ENCODE measurements at places on chromosomes 7 and 10. TPM values are rescaled to one million over a fixed set of nuclear protein-coding genes. Genes with fewer than 3 reads are reported as not detected.

DLX6 gene
- total RNA-seq: not detected

ITGB8 gene
- not detected for total RNA-seq

CHST3 gene
- 0.47 TPM for total RNA-seq

BAG3 gene
- total RNA-seq: 30.7 TPM

PNLIPRP2 gene
- total RNA-seq: not detected

GRK5 gene
- total RNA-seq: 24.8 TPM

PTPRN2 gene
- 0.51 TPM for total RNA-seq

SH2D4B gene
- 0.11 TPM for total RNA-seq

- DNase-seq: no peak
- no peak overlapping the region for H3K4me3 ChIP-seq
- no peaks in the 10 kb centered on the region for H3K36me3 ChIP-seq
- no peaks in the 10 kb centered on the region for H3K27me3 ChIP-seq
Observed at GRCh38 chr10:96619120-96619519, 32.3 kb upstream of the TM9SF3 start.

DNA sequence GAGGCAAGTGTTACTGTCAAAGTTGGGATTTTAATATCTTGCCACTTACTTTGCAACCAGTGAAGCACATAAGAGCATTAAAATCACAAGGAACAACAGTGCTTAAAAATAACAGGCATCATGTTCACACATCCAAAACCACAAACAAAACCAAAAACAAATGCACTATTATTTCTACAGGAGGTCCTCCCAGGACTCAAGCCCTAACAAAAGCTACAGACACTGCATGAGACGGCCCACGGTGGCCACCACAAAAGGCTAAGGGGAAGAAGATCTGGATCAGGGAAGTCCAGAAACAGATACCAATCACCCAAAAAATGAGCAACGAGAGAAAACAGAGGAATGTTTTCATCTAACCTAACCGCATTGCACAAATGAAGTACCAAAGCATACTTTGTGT, 158.4 kb downstream of the ZMYND11 start:
- peaks cover 2% of the 10 kb centered on the region for H3K36me3 ChIP-seq
- no peak for DNase-seq
- no peaks in the 10 kb centered on the region for H3K27me3 ChIP-seq
- no peak overlapping the region for H3K27ac ChIP-seq

- H3K36me3 ChIP-seq: no peaks in the 10 kb centered on the region
- H3K4me1 ChIP-seq: peaks cover 24% of the 10 kb centered on the region
- peak; percentile 77 for DNase-seq
- peaks cover 43% of the 10 kb centered on the region for H3K27me3 ChIP-seq
- H3K27ac ChIP-seq: peak overlapping the region; percentile 43
- peak overlapping the region; percentile 61 for H3K4me3 ChIP-seq
Observed at GRCh38 chr7:130486114-130486953, 5.6 kb upstream of the MEST start.

DNA sequence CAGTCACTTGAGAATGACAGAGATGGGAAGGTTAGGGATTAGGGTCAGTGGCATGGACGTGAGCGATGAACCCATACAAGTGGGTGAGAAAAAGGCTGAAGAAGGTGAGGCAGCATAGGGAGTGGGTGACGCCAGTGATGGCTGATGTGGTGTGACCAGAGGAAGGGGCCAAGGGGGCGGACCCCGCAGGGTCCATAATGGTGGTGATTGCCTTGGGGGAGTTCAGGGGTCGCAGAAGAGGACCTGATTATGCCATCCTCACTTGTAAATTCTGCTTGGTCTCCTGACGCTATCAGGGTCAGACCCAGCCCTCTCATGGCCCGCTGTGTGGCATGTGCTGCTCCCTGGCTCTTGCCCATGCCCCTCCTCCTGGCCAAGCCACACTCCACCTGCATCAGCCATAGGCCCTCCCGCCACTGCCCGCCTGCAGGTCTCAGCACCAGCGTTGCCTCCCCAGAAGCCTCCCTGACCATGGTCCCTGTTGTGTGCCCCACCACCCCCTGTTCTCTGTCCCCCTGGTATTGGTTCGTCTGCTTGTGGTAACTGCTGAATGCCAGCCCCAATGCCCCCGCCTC, 235.7 kb downstream of the EBF3 start:
- H3K4me1 ChIP-seq: no peaks in the 10 kb centered on the region
- H3K36me3 ChIP-seq: peaks cover 31% of the 10 kb centered on the region
- DNase-seq: no peak
- H3K27ac ChIP-seq: no peak overlapping the region

DNA sequence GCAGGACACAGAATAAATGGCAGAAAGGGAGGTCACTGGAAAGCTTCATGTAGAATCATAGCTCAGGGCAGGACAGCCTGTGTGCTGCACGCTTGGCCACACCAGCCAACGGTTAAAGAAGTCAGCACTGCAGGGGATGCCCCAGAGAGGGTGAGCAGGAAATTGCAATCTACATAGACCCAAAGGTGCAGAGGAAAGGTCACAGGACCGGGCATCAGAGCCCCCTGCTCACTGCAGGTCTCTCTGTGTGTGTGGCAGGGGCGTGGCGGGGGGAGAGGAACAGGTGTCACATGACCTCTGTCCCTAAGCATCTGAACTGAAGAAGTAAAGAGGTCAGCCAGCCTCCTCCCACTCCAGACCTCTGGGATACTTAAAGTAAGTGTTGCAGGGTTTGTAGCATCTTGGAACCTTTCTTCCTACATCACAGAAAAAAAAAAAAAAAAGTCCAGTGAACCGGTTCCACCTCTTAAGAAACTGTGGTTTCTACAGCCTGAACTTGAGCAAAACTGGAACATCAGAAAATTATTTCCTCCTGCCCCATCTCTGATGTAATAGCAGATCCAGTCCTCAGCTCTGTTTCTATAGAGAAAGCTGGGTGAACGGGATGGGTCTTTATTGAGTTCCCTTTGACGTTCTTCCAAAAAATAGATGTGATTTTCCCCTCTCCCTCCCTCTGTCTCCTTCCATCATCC, 64.3 kb downstream of the RGS10 start:
- peaks cover 28% of the 10 kb centered on the region for H3K4me1 ChIP-seq
- no peaks in the 10 kb centered on the region for H3K27me3 ChIP-seq
- H3K27ac ChIP-seq: peak overlapping the region; percentile 38
- peak overlapping the region; percentile 14 for H3K4me3 ChIP-seq

DNA sequence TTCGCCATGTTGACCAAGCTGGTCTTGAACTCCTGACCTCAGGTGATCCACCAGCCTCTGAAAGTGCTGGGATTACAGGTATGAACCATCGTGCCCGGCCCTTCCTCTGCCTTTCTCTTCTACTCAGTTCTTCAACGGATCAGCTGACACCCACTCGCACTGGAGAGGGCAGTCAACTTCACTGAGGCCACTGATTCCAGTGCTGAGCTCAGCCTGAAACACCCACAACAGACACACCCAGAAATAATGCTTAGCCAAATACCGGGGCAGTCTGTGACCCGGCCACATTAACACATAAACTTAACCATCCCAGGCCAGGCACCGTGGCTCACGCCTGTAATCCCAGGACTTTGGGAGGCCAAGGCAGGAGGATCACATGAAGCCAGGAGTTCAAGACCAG, 119.3 kb upstream of the CHST15 start:
- no peak for DNase-seq
- peaks cover 2% of the 10 kb centered on the region for H3K27me3 ChIP-seq
- H3K4me1 ChIP-seq: no peaks in the 10 kb centered on the region
- no peak overlapping the region for H3K27ac ChIP-seq

GRCh38 chr10:30436671-30437030, 2.7 kb downstream of the MAP3K8 start:
- H3K4me3 ChIP-seq: peak overlapping the region; percentile 92
- no peak for DNase-seq
- peaks cover 53% of the 10 kb centered on the region for H3K4me1 ChIP-seq
- no peaks in the 10 kb centered on the region for H3K27me3 ChIP-seq
- H3K36me3 ChIP-seq: peaks cover 36% of the 10 kb centered on the region

GRCh38 chr7:22566592-22566991, 66.6 kb upstream of the STEAP1B start:
- H3K36me3 ChIP-seq: no peaks in the 10 kb centered on the region
- no peak overlapping the region for H3K27ac ChIP-seq
- H3K4me3 ChIP-seq: no peak overlapping the region
- peaks cover 63% of the 10 kb centered on the region for H3K27me3 ChIP-seq

DNA sequence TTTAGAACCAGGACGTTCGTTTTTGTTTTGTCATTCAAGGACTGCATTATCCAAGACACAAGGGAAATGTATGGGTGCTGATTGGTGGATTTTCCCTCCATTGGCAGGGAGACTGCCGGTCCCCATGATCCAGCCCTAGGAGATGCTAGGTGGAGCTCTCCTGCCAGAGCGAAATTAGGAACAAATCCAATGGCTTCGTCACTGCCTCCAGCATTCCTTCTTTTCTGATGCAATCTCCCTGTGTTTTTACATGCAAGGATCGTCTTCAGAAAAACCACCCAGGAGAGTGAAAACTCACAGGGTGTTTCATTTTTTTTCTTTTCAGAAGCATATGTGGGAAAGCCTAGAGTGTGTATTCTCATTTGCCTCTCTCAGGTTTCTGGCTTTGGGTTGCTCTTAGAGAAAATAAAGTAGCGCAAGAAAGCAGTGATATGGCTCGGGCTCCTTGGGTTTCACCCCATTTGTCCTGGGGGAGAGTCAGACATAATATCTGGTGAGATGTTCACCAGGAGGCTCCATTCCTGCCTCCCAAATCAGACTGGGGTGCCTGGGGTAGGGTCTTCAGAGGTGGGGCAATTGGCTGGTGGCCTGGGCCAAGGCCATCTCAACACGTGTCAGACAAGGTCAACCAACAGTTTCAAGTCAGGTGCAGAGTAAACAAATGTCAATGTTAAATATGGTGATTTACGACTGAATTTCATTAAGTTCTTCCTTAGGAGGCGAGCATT, 450.9 kb upstream of the MKI67 start:
- H3K27me3 ChIP-seq: peaks cover 3% of the 10 kb centered on the region
- no peaks in the 10 kb centered on the region for H3K4me1 ChIP-seq
- H3K27ac ChIP-seq: no peak overlapping the region
- no peak overlapping the region for H3K4me3 ChIP-seq

GRCh38 chr10:27192284-27192683, 37.1 kb downstream of the MASTL start:
- no peaks in the 10 kb centered on the region for H3K4me1 ChIP-seq
- peaks cover 3% of the 10 kb centered on the region for H3K36me3 ChIP-seq
- no peak for DNase-seq
- no peak overlapping the region for H3K4me3 ChIP-seq
- no peaks in the 10 kb centered on the region for H3K27me3 ChIP-seq

DNA sequence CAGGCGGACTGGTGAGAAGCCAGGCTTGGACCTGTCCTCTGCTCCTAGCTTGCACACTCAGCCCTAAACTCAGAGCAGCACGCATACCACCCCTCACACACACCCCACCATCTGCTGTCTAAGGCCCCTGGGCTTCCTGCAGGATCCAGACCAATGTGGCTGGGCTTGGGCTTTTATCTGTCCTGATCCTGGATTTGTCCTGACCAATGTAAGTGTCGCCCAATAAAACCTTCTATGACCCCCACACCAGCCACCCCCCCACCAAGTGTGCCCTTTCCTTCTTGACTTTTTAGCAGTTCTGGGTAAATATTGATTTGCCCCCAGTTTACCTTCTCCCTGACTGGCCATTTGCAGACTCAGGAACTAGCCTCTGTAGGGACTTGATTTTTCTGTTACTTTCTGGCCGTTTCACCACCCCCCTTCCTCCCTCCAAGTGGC, 1.7 kb upstream of the HOXA13 start:
- H3K27me3 ChIP-seq: peaks cover 76% of the 10 kb centered on the region
- H3K36me3 ChIP-seq: no peaks in the 10 kb centered on the region
- no peak for DNase-seq
- no peak overlapping the region for H3K27ac ChIP-seq

GRCh38 chr7:127940381-127941160, 90.7 kb downstream of the LRRC4 start:
- H3K4me1 ChIP-seq: peaks cover 3% of the 10 kb centered on the region
- H3K27me3 ChIP-seq: no peaks in the 10 kb centered on the region
- H3K36me3 ChIP-seq: peaks cover 32% of the 10 kb centered on the region
- H3K4me3 ChIP-seq: no peak overlapping the region

DNA sequence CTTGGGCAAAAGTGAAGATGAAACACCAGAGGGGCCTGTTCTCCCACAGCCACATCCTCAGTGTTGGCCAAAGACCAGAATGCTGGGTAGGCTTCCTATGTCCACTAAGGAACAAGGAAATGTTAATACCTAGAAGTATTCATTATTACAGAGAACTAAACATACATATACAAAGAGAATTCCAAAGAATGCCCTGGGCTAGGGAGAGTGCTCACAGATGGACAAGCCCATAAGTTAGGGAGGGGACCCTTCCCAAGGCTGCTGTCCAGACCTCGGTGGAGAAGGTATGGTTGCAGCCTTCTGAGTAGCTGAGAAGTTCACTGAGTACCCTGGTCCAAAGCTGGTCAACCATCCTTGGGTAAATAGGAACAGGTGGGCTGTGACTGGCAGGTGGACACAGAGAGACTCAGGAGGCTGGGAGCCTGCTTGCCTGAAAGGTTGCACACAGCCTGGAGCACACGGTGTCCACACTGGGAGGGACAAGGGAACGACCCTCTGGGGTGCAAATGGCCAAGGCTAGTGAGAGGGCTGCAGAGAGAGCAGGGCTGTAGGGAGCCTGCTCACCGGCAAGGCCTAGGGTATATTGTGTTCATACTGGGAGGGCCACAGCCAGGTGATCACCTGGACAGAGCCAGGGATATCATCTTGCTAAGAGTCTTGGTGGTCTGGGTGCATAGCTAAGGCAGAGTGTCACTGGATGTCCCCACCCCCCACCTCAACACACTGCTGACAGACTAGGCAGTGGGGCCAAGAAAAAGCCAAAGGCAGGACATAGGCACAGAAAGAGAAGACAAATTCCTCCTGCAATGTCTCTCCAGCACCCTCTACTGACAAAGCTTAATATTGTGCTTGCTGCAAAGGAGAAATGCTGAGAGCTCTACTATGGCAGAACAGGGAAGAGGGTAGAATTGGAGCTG, 40.3 kb downstream of the CPVL start:
- H3K4me3 ChIP-seq: no peak overlapping the region
- H3K27me3 ChIP-seq: peaks cover 6% of the 10 kb centered on the region
- H3K27ac ChIP-seq: no peak overlapping the region
- no peaks in the 10 kb centered on the region for H3K4me1 ChIP-seq
- H3K36me3 ChIP-seq: no peaks in the 10 kb centered on the region
- peak; percentile 24 for DNase-seq

- no peak overlapping the region for H3K27ac ChIP-seq
- H3K4me3 ChIP-seq: no peak overlapping the region
Observed at GRCh38 chr7:42262964-42263363, 26.0 kb upstream of the GLI3 start.

DNA sequence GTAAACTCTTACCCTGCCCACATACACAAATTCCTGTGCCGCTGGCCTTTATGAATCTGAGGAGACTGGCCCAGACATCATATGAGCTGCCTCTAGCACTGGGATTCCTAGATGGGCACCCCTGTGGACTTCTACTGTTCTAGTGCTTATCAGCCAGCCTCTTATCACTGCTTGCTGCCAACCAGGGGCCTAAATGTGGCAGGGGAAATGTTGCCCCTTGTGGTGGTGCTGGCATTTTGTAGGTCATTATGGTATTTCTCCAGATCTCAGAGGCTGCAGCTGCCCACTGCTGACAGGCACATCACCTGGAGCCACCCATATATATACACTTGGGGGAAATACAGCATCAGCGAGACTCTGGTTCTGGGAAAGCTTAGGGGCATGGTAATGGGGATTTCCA, 5.4 kb downstream of the SFR1 start:
- peaks cover 26% of the 10 kb centered on the region for H3K4me1 ChIP-seq
- H3K36me3 ChIP-seq: peaks cover 15% of the 10 kb centered on the region
- no peak overlapping the region for H3K4me3 ChIP-seq
- no peaks in the 10 kb centered on the region for H3K27me3 ChIP-seq
- H3K27ac ChIP-seq: no peak overlapping the region

Measured in activated CD4-positive, alpha-beta T cell treated with anti-CD3 and anti-CD28 coated beads for 36 hours (primary cell).